ENCODE measurements at places on chromosomes 2 and 18.

GRCh38 chr2:29129586-29130281 is 14.5 kb downstream of the CLIP4 start:
- no peak for DNase-seq

DNA sequence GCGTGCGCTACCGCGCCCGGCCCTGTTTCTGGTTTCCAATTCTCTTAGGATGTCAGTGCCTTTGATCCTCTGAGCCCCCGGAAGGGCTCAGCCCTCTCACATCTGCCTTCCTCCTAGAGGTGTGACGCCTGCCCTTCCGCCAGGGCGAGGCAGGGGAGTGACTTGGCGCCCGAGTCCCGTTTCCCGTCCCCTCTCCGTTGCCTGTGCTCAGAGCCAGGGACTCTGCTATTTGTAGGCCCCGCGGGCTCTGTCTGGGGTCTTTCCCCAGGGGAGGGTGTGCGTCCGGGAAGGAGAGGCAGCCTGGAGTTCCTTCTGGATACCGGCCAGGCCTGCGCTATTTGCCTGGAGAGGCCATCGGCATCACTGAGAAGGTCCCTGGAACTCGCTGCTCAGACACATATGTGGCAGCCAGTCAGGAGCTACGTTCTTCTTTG is 103.7 kb upstream of the TAF1B start:
- DNase-seq: peak; percentile 35

- DNase-seq: no peak
Observed at GRCh38 chr2:174522553-174522952, 35.7 kb upstream of the GPR155 start.

DNA sequence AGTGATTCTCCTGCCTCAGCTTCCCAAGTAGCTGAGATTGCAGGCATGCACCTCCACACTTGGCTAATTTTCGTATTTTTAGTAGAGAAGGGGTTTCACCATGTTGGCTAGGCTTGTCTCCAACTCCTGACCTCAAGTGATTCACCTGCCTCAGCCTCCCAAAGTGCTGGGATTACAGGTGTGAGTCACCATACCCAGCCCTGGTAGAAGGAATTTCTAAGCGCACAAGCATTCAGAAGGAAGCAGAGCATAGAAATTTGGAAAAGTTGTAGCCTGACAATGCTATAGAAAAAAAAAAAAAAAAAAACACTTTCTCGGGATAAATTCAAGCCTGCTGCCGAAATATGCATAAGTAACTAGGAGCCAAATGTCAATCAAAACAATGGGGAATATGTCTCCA is 249.4 kb downstream of the GRB14 start:
- DNase-seq: no peak

DNA sequence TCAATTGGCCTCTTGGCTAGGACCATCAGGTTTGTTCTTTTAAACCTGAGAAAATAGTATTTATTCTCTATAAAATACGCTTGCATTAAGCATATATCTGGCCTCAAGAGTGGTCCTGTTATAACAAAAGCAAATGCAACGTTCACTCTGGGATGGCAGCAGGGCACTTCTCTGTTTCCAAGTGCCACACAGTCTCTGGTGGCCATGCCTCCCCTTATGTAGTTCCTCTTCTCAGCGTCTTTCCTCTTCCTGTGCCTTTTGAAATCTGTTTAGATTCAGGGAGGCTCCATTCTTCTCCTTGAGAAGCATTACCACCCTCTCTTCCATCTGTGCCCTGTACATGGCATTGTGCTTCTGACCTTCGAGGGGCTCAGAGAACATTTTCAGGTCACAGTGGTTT is 51.9 kb downstream of the TSHZ1 start:
- no peak for DNase-seq

DNA sequence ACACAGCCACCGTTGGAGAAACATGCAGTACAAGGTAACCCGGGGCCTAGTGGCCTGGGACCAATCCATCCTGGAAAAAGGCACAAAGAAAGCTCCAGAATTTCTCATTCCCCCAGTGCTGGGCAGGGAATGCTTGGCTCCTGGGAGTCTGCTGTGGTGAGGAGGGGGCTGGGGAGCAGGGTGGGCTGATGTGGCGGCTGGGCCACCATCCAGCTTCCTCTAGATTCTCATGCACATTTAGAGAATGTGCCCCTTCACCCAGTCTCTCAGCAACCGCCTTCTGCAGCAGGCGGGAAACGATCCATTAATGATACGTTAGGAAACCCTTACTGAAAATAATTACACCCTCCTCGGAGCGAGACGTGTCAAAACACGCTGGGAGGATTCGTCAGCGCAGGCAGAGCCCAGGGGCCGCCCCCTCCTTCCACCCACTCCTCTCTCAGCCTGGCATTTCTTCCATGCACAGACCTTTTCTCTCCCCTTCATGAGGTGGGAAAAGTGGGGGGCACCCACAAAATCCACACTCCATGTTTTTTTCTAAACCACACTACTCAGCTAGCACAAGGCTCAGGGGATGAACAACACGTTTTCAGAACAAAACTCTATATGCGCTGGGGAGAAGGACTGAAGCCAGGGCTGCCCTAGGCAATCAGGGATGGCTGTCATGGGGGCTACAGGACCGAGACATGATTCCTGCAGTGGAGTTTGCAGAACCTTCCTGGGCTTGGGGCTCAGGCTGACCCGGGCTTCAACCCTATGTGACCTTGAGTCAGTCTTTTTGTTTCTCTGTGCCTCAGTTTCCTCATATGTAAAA is 56.1 kb upstream of the SMAD7 start:
- DNase-seq: peak; percentile 73

DNA sequence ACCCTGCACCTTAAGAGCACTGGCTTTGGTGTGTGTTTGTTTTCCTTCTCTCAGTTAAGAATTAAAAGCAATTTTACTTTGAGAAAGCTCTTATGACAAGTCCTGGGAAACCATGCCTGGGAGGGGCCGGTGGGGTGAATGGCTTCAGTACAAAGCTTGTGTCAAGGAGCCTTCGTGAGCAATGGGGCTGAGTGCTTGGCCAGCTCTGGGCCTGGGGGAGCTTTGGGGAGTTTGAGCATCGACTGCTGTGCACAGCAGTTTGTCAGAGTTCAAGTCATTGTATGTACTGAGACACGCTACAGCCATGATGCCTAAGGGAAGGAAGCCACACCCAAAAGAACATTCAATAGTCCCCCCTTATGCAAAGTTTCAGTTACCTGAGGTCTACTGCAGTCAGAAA is 75.8 kb downstream of the ARHGEF4 start:
- no peak for DNase-seq

- no peak for DNase-seq
Observed at GRCh38 chr2:182625814-182626213, 90.2 kb upstream of the DNAJC10 start.

DNA sequence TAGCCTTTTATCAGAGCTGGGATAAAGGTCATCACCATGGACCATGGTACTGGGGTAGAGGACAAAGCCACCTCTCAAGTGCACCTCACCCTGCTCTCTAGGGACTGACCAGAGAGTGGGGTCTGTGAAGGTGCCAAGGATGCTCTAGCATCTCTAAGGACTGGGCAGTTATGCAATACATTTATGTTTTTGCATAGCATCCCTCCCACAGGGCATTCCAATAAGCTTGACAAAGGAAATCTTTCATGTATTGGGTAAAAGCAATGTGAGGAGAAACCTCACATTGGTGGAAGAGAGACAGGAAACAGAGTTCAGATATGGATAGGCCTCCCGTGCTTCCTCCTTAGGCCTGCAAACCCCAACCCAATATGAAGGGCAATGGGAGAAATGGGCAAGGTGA is 31.6 kb downstream of the STK39 start:
- DNase-seq: no peak

GRCh38 chr18:45565280-45565970 is 49.9 kb upstream of the SLC14A2 start:
- DNase-seq: no peak

DNA sequence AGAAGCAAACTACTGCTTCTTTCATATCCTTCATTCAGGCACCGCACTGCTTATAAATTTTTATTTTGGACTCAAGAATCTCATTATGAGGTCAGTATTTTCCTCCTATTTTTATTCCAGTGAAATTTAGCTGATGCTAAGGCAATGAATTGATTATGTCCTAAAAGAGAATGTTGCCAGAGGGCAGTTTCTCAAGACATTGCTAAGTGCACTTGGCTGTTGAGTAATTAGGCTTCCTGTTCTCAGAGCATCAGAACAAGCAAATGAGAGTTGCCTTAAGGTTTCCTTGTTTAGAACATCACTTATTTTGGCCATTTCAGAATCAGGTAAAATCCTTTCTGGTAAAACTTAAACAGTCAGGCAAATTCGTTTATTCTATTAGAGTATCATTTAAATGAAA is 548.6 kb upstream of the ZEB2 start:
- no peak for DNase-seq

GRCh38 chr2:1505031-1505441 is 91.8 kb downstream of the TPO start:
- no peak for DNase-seq

DNA sequence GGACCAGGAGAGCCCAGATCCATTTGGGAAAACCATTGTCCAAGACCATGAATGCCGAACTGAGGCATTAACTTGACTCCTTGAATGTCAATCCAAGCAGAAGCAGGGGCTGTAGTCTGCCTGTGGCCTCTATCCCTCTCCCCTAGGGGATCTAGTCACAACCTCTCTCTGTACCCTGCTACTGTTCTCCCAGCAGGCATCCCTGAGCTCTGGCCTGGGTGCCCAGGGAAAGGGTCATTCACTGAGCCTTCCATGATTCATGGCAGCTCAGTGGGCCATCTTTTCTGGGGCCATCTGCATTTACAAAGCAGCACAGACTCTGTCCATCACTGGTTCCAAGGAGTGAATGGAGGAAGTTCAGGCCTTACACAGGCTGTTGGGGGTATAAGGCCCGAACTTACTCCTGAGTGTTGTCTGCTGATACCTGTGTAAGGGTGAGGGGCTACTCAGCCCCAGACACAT is 151.8 kb downstream of the ZFP36L2 start:
- DNase-seq: no peak

GRCh38 chr2:181357979-181358378 is 99.2 kb upstream of the ITGA4 start:
- DNase-seq: no peak

Measured in skin of body (tissue), 3 donors.